ENCODE measurements at places on chromosomes 2 and 18.

GRCh38 chr2:106977717-106978116 is 91.8 kb upstream of the ST6GAL2 start:
- DNase-seq: no peak

GRCh38 chr2:71669058-71669456 is 215.7 kb downstream of the DYSF start:
- DNase-seq: no peak

DNA sequence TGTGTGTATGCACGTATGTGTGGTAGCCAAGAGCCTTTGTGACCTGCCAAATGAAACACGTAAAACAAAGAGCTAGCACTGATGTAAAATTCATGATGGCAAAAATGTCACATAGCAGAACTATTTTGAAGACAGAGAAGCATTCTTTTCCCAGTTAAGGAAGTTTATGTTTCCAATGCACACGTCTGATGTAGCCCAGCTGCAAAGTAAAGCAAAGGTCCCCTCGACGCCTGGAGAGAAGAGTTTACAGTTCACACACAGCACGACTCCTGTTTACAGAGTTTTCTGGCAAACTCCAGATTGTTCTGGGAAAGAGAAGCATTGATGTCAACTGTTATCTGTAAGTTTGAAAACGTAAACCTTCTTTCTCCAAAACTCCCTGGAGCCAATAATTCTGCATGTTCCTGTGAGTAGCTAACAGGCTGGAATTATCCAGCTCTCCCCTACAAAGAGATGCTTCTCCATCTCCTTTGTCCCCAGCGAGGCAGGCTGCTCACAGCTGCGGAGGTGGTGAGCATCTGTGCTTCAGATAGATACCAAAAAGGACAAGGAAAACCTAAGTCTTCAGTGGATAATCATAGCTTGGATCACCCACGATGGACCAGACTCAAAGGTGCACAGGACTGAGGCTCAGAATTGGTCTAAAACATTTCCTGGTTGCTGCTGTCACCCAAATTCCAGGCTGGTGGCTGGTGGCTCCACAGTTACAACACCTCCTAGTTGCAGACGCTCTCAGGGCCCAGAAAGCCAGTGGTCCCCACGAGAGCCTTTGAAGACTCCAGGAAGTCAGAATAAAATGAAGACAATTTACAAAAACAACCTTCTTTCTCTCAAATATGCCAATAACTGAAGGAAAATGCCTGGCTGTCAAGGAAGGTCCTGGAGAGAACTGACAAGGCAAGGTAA is 87.4 kb downstream of the COL6A3 start:
- DNase-seq: no peak

GRCh38 chr2:120503793-120504571 is 158.0 kb downstream of the INHBB start:
- DNase-seq: no peak

DNA sequence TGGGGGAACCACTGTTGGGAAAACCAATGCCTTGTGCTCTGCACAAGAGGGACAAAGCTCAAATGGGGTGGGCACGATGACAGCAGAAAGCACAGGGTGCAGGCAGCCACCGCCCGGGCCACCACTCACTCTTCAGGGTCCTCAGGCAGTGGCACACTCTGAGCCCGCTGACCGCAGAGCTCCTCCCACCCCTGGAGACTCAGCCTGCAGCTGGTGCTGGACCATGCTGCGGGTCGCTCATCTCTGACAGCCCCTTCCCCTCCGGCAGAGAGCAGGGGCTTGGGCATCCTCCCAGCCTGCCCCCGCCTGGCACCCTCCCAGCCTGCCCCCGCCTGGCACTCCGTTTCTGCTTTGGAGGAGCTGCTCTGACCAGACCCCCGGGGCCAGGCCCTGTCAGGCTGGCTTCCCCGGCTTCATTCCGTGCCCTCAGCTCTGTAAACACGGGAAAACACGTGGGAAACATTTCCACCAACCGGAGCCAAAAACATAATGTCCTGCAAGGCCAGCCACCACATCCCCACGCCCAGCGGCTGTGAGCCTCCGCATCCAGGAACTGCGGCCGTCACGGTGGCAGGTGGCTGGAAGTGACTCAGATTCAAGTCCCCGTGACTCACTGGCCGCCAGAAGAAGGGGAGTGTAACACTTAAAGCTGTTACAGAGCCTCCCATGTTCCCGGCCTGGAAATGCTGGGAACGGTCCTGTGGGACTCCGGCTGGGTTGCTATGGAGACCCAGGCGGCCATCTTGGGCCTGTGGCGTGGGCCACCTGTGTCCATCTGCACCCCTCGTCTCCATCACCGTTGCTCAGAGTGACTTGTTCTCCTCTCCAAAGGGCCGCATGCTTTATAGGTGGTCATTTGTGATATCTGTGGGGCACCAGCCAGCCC is 6.8 kb upstream of the SNED1 start:
- DNase-seq: peak; percentile 46

GRCh38 chr2:56009758-56010458 is 86.3 kb upstream of the EFEMP1 start:
- DNase-seq: no peak

DNA sequence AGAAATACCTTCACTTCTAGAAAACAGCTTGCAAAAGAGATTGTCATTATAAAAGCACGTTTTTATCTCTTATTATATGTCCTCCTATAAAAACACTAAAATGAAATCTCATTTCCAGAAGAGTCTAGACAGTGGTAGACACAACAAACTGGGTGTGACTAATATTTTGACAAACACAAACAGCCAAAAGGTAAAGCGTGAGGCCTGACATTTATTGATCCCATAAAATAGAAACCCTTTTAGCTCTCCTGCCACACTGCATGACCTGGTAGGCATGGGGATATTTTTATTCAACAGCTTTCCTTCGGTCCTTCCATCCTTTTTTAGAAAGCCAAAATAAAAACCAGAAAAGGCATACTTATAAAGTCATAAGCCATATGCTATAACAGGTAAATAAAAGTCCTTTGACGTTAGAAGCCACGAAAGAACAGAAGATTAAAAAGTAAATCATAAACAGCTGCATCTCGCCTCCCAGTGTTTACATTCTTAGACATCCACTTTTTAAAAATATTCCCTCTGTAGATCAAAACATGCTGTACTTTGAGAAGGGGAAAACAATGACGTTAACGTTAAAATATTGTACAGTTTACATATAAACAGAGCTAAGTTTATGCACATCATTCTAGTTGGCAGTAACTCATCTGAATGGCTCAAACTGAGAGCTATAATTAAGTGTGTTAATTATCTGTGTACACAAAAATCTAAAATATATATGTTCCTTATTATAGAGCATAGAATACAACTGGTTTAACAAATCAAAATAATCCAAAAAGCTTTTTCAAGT is 44.6 kb downstream of the IRS1 start:
- DNase-seq: no peak

- no peak for DNase-seq
Observed at GRCh38 chr2:158211502-158211901, 109.8 kb downstream of the UPP2 start.

- no peak for DNase-seq
Observed at GRCh38 chr18:34352385-34353163, 127.9 kb upstream of the NOL4 start.

GRCh38 chr2:48531141-48531648 is 1.2 kb downstream of the STON1 start:
- DNase-seq: no peak

DNA sequence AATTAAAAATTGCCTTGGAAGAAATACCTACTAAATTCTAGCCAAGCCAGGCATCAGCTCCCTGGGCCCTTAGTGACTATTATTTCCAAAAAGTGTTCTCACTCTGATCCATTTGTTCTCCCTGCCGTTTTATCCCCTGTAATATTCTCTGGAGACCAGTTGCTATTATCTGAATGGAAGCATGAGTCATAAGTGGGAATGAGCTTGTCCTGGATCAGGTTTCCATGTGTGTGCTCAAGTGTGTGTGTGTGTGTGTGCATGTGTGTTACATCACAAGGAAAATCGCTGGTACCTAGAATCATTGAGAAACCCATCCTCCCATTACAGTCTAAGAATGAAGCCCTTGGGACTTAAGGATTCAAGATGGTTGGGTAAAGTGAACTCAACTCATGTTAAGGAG is 130.3 kb upstream of the CXCR4 start:
- no peak for DNase-seq

- no peak for DNase-seq
Observed at GRCh38 chr2:57408587-57408986, 638.0 kb upstream of the VRK2 start.

- no peak for DNase-seq
Observed at GRCh38 chr2:20012032-20012281, 511 bp downstream of the MATN3 start.

DNA sequence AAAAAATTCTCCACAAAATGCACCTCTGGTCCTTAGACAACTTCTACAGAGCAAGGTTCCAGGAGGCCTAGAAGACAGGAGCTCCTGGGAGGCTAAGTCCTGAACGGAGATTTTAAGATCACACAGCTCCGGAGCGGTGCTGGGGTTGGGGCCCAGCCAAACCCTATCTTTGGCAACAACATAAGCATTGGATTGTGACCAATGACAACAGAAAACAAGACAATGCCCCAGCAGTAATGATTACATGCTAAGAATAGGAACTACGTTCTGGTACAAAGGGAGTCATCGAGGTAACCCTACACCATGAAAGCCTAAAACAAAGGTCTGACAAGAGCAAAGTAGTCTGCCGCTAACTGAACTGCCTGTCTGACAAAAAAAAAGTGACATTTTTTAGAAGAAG is 171.2 kb downstream of the CMPK2 start:
- DNase-seq: no peak

DNA sequence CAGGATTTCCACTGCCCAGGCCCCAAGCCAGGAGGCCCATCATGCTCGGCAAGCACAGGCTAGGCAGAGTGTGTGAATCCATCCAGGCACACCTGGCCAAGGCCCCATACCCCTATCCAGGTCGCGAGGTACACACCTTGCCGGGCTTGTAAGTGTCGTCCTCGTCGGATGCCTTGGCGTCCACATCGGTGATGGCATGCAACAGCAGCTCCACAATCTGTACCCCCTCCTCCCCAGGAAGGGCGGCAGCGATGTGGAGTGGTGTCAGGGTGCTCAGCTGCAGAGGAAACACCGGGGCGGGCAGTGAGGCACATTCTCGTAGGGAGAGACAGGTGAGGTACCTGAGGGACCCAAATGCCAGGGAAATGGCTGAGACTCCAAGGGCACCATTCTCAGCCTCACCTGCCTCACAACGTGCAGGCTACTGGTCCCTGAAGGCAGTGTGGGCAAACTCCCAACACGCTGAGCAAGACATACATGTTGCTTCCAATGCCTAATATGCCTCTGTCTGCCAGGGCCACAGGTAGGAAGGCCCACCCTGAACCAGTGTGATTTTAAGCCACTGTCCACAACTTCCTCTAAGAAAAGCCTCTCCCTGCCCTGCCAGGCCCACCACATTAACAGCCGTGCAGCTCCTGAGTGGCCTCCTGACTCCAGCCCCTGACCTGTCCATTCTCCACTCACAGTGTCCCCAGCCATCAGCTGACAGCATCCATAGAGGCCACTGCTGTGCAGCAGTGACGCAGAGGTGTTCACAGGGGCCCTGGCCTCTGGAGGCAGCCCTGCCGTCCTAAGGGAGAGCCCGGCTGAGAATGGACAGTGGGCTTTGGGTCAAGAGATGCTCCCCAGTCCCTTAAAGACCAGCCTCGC is 44.9 kb downstream of the ANKMY1 start:
- no peak for DNase-seq

DNA sequence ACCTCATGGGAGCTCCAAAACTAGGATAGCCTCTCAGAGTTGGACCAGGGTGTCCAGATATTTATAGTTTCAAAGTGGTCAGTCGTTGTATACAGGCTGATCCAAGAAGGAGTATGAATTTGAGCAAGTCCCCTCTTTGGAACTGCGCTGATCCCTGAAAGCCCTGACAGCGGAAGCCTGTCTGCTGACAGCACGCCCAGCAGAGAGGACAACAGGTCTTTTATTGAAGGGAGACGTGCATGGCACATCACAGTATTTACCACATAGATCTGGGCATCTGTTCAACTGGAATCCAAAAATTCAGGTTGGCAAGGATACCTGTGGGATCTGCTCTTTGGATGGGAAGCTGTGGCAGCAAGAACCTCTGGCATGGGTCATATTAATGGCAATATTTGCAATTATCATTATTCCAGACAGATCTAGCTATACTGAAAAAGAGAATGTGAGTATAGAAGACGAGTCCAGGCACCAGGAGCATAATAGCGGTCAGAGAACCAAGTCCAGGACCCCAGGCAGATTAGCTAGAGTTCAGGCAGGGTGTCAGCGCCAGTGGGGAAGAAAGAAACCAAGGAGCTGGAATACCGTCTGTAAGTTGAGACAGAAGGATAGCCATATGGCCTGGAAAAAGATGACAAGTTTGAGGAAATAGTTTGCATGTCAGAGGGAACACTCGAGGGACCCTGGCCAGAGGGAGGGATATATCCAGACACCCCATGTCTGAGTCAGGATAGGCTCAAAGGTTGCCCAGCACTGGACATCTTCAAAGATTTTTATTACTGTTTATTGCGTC is 260.4 kb upstream of the FANCL start:
- DNase-seq: no peak

- DNase-seq: no peak
Observed at GRCh38 chr2:219042750-219043149, 1.4 kb upstream of the CFAP65 start.

- no peak for DNase-seq
Observed at GRCh38 chr2:3169106-3169870, 208.3 kb downstream of the EIPR1 start.

DNA sequence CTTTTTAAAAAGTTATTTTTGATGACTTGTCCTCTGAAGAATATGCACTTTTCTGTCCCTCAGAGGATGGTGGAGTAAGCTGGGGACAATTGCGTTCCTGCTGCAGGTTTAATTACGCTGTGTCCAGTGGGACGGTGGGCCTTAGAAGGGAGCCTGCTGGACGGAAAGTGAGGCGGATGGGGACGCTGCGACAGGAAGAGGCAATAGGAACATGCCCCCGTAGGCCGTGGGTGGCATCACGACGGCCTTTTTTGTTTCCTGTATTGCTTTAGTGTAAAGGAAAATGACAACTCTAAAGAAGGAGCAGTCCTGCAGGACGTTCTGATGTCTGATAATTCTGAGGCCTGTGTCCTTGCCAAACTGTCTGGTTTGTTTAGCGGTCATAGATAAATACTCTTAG is 121.6 kb downstream of the NFATC1 start:
- peak; percentile 67 for DNase-seq

DNA sequence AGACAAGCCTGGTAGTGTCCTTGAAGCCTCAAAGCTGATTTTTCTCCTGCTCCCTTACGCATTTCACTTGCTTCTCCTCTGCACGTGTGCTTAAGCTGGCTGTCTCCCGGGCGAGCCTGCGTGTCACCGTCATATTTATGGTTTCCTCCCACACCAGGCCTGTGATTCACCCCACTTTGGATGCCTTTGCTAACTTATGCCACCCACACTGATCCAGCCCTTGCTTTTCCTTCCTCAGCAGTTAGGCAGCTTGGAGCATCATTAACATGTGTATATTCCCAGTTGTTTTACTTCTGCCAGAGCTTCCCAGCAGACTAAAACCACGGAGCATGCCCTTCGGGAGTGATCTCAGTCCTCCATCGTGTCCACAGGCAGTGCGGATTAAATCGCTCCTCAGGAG is 2.2 kb downstream of the ST3GAL5 start:
- DNase-seq: peak; percentile 43

DNA sequence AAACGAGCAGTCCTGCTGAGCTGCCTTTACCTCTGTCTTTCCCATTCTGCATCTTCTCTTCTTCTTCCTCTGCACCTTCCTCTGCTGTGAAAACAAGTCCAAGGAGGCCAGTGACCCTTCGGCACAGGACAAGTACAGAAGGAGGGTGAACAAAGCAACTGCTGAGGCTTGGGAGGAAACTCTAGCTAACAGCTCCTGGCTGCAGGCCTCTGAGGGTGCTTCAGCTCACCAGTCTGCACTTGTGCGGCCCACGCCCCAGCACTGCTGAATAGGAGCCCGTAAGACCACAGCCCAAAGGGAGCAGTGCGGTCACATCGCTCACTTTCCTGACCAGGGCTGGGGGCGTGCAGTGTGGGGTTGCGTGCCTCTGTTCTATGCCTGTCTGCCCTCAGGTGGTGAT is 42.1 kb upstream of the DNMT3A start:
- peak; percentile 38 for DNase-seq
